ENCODE measurements at places on chromosomes 5 and 9. TPM values are rescaled to one million over a fixed set of nuclear protein-coding genes. Genes with fewer than 3 reads are reported as not detected.

DNA sequence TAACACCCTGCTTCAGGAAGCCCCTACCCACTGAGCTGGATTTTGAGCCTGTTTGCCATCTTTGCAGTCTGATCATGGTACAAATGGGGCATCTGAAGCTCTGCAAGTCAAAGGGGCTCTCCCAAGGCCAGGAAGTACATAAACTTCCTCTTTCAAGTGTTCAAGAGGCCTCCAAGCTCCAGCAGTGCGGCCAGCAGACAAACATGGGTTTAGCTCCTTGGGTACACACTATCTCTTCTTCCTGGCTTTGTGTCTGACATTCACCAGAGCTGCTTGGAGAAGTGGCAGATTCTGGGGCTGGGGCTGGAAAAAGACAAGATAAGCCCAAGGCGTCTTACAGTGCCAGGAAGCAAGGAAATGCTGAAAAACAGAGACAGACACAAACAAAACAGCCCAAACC lies 34.1 kb downstream of the LAMC3 start:
- H3K27ac ChIP-seq, result no peak overlapping the region
- H3K36me3 ChIP-seq, result no peaks in the 10 kb centered on the region
- no peak for DNase-seq
- no peaks in the 10 kb centered on the region for H3K4me1 ChIP-seq
- no peak overlapping the region for H3K4me3 ChIP-seq
- H3K27me3 ChIP-seq, result no peaks in the 10 kb centered on the region

GRCh38 chr9:14212697-14213420 lies 101.1 kb downstream of the NFIB start:
- H3K27ac ChIP-seq, result no peak overlapping the region
- no peaks in the 10 kb centered on the region for H3K4me1 ChIP-seq
- H3K4me3 ChIP-seq, result no peak overlapping the region
- H3K27me3 ChIP-seq, result no peaks in the 10 kb centered on the region
- DNase-seq, result no peak

GRCh38 chr9:89949111-89949510 lies 344.3 kb downstream of the GADD45G start:
- H3K4me3 ChIP-seq, result no peak overlapping the region
- no peaks in the 10 kb centered on the region for H3K4me1 ChIP-seq
- no peak overlapping the region for H3K27ac ChIP-seq
- no peak for DNase-seq
- H3K27me3 ChIP-seq, result no peaks in the 10 kb centered on the region
- H3K36me3 ChIP-seq, result no peaks in the 10 kb centered on the region

DNA sequence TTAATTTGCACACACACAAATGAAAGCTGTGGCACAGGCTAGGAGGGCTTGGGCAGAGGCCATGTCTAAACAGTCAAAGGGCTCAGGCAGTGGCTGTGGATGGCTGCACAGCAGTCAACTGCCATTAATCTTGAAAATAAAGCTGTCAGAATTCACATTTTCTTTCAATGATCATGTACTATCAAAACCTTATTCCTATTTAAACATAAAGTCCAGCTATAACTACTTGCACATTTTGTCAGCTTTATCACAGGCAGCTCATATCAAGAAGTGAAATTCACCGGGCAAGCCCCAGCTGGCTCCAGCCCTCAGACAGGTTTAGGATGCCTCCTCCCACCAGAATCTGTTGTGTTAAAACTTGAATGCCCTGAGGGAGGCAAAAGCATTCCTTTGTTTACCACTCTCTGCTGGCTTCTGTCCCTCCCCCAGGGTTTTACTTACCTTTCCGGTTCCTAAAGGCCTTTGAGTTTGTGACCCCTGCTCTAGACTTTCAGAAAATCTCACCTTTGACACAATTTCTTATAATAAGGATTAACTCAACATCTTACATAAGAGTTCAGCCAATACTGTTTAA lies 54.9 kb upstream of the GRAMD2B start:
- peaks cover 2% of the 10 kb centered on the region for H3K4me1 ChIP-seq
- H3K27ac ChIP-seq, result no peak overlapping the region
- H3K36me3 ChIP-seq, result no peaks in the 10 kb centered on the region
- no peaks in the 10 kb centered on the region for H3K27me3 ChIP-seq
- H3K4me3 ChIP-seq, result no peak overlapping the region
- DNase-seq, result no peak

DDX31 gene
- total RNA-seq, result 18.2 TPM

DNA sequence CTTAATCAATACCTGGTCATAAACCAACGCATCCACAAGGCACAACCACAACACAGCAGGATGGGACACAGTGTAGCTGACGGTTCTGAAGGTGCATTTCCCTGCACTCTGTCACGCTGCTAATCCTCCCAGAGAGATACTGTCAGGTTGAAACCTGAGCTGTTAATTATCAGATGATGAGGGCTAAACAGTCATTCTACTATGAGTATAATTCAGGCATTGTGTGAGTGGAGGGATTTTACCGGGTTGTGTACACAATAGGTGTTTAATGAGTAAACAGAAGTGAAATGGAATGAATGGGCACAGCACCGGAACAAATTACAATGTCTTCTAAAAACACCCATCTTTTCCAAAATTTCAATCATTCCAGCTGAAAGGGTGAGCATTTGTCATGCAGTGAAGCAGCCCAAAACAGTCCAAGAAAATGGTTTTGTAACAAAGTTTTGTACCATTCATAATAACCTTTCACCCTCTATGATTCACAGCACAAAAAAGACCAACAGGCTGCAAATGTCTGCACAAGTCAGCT lies 71.5 kb downstream of the ABCA1 start:
- no peak overlapping the region for H3K27ac ChIP-seq
- no peaks in the 10 kb centered on the region for H3K4me1 ChIP-seq
- DNase-seq, result no peak
- H3K27me3 ChIP-seq, result no peaks in the 10 kb centered on the region
- H3K36me3 ChIP-seq, result no peaks in the 10 kb centered on the region
- H3K4me3 ChIP-seq, result no peak overlapping the region

CD74 gene
- total RNA-seq, result 1,948 TPM

DNA sequence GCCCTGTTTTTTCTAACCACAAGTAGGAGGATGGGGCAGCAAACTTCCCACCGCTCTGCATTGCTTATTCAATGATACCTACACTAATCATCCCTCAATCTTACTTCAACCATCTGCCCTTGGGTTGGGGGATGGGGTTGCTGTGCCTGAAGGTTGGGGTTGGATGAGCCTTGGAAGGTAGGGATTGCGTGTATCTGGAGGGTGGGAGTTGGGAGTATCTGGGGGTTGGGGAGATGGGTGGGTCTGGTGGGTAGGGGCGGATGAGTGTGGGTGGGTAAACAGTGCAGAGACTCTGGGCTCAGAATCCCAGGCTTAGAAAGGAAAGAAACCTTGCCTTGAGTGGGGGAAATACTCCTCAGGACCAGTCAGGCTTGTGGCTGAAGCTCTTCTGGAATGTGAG lies 467.4 kb downstream of the DIRAS2 start:
- H3K27ac ChIP-seq, result no peak overlapping the region
- no peak for DNase-seq
- no peaks in the 10 kb centered on the region for H3K27me3 ChIP-seq
- H3K4me3 ChIP-seq, result no peak overlapping the region
- no peaks in the 10 kb centered on the region for H3K36me3 ChIP-seq
- H3K4me1 ChIP-seq, result no peaks in the 10 kb centered on the region

DNA sequence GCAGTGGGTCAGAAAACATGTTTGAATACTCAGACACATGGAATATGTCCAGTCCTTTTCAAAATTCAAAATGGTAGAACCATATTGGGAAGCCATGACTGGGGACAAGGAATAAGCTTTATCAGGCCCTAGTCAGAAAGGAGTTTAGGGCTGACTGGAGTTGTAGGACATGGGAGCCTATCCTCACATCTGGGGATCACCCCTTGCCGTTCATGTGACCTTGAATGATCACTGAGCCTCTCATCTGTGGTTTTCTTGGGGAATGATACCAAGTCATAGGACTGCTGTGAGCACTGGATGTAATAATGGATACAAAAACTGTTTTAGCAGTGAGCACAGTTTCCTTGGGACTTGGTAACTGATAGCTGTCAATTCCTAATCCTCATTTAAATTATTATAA lies 84.7 kb downstream of the IQGAP2 start:
- H3K27ac ChIP-seq, result no peak overlapping the region
- H3K36me3 ChIP-seq, result no peaks in the 10 kb centered on the region
- no peaks in the 10 kb centered on the region for H3K27me3 ChIP-seq
- DNase-seq, result no peak

GRCh38 chr5:57033103-57033502 lies 81.2 kb upstream of the MIER3 start:
- no peaks in the 10 kb centered on the region for H3K27me3 ChIP-seq
- H3K27ac ChIP-seq, result no peak overlapping the region
- H3K4me3 ChIP-seq, result no peak overlapping the region
- no peaks in the 10 kb centered on the region for H3K36me3 ChIP-seq
- DNase-seq, result no peak
- no peaks in the 10 kb centered on the region for H3K4me1 ChIP-seq

UBE2QL1 gene
- total RNA-seq, result 0.25 TPM

RFESD gene
- total RNA-seq, result 8.8 TPM

DNA sequence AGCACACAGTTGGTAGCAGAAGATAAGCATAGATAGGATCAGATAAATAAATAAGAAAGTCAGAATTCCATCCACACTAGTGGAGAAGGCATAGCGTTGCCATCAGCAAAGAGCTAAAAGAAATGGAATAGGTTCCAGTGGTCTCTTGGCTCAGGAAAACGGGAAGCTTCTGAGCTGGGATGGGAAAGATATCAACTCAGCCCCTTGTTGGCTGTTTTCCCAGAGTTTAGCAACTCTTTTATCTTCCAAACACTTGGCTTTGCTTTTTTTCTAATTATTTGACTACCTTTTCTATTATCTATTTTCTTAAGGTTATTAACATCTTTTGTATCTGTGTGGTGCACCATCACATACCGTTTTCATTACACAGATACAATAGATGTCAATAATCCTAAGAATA lies 445.7 kb upstream of the TRPC7 start:
- DNase-seq, result no peak
- H3K27ac ChIP-seq, result no peak overlapping the region
- no peaks in the 10 kb centered on the region for H3K4me1 ChIP-seq
- H3K4me3 ChIP-seq, result no peak overlapping the region
- no peaks in the 10 kb centered on the region for H3K27me3 ChIP-seq

DNA sequence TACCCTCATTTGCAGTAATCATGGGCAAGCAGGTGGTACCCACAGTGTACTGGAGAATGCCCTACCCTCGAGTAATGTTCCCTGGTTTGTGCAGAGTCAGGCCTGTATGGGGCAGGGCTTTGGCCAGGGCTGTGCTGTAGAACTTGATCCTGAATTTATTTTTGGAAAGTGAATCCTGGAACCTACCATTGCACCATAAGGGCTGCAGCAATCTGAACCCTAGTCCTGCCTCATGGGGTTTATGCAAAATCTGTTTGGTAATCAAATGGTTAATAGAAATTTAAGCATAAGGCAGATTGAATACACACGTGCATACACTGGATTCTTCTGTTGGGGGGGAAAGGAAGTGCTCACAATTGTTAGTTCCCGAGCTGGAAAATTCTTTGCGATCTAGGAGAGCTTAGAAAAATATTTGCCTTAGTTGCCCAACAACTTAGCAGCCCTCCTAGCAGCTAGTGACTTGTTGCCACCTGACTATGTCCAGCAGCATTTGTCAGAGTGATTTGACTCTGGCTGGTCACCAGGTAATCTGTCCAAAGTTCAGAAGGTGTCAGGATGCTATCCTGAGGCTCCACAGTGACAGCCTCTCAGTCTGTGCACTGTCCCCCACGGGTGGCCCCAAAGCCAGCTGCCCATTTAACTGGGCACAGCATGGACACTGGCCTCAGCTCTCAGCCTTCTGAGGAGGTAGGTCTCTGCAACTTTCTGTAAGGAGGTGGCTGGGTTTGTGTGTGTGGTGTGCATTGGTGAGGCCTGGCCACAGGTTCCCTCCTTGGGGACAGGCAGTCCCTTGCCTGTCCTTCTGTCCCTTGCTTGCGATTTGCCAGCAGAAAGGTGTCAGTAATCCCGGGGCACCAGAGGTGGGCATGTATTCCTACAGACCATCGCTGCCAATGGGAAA lies 8.3 kb downstream of the MVB12B start:
- H3K27ac ChIP-seq, result no peak overlapping the region
- no peak overlapping the region for H3K4me3 ChIP-seq
- H3K36me3 ChIP-seq, result no peaks in the 10 kb centered on the region
- DNase-seq, result no peak

- peaks cover 18% of the 10 kb centered on the region for H3K4me1 ChIP-seq
- no peak overlapping the region for H3K27ac ChIP-seq
- no peak for DNase-seq
- H3K27me3 ChIP-seq, result no peaks in the 10 kb centered on the region
- no peaks in the 10 kb centered on the region for H3K36me3 ChIP-seq
These were observed 4.9 kb downstream of the SH3GLB2 start for GRCh38 chr9:129023036-129023907.

DNA sequence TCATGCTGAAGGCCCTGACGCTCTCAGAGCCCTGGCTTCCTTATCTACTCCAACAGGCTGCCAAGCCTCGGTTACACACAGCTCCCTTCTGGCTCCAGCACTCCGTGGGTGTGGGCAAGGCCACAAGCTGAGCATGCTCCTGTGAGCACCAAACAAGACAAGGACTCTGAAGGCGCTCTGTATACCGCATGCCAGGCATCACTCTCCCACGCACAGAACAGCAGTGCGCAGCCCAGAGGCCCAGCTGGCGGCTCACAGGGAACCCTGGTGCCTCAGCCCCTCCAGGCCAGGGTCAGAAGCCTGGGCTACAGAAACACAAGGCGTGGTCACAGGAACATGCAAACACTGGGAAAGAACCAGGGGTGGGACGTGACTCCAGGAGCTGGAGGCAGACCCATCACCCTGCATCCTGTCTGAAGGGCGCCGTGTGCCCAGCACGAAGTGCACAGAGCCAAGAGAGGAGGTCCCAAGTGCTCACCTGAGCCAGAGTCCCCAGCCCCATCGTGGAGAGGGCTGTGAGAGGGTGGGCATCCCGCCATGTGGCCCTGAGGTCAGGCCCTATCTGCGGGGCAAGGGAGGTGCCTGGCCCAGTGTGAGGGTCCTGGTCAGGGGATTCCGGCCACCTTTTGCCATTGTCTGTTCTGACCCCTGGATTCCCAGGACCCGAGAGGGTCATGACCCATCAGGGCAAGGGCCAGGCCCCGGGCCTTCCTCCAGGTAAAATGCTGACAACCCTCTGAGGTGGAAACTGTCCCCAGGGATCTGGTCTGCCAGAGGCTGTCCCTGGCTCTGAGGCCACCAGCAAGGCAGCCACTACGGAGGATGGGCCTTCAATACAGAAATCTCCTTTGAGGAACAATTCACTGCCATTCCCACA lies 54.7 kb downstream of the COL23A1 start:
- no peak overlapping the region for H3K4me3 ChIP-seq
- DNase-seq, result no peak
- H3K36me3 ChIP-seq, result no peaks in the 10 kb centered on the region
- H3K4me1 ChIP-seq, result no peaks in the 10 kb centered on the region
- no peak overlapping the region for H3K27ac ChIP-seq

DNA sequence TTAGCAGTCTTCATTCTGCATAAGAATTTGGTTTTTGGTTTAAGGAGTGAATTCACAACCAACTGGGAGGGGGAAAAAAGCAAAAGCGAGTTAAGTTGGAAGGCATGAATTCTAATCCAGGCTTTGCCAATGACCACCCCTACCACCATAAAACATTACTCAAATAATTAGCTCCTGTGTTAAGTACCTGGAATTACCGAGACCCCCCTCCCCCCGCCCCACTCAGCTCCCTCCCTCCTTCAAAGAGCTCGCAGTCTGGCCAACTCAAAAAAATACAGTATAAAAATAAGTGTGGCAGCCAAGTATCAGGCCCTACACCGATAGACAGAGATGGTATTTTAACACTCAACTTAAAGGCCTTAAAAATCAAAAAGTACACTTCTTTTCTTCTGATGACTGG lies 492 bp downstream of the ATG12 start:
- no peaks in the 10 kb centered on the region for H3K27me3 ChIP-seq
- DNase-seq, result no peak
- peak overlapping the region; percentile 81 for H3K4me3 ChIP-seq
- peak overlapping the region; percentile 83 for H3K27ac ChIP-seq
- H3K4me1 ChIP-seq, result peaks cover 36% of the 10 kb centered on the region

- no peaks in the 10 kb centered on the region for H3K36me3 ChIP-seq
- no peak overlapping the region for H3K27ac ChIP-seq
- no peak for DNase-seq
These were observed 102.2 kb upstream of the MOCS2 start for GRCh38 chr5:53211799-53212198.
